ENCODE measurements at places on chromosomes 12 and 14.

- peak; percentile 72 for DNase-seq
These were observed 1.7 kb downstream of the TPCN1 start for GRCh38 chr12:113222730-113223531.

- DNase-seq: no peak
These were observed 72.4 kb upstream of the PPP2R5C start for GRCh38 chr14:101689039-101689501.

DNA sequence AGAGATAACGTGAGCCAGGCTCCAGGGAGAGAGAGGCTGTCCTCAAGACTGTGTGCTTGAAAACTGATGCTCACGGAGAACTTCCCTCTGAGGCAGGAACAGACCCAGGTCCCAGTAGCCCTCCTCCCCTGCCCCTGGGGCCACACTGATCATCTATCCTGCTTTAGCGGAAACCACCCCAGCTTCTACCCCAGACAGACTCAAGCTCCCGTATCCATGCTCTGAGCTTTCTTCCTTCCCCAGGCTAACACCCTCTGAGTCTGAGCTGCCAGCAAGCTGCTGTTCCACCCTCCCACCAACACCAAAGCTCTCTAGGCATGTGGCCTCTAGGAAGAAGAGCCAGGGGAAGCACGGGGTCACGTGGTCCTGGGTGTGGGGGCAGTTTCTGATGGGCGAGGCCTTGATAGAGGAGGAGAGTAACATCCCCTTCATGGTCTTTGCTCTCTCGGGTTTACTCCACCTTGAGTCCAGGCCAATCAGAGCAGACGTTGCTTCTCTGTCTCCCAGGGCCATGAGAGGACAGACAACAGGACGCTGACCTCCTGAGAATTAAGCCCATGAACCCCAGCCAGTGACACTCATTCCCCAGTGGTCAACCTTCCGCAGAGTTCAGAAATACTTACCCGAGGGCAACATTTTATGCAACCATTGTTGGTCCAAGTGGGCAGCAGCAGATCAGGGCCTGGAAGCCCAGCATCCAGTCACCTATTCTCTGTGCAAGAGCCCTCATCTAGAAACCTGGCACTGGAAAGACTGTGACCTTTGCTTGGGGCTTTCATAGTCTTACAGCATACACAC is 1.4 kb downstream of the PCK2 start:
- peak; percentile 69 for DNase-seq

DNA sequence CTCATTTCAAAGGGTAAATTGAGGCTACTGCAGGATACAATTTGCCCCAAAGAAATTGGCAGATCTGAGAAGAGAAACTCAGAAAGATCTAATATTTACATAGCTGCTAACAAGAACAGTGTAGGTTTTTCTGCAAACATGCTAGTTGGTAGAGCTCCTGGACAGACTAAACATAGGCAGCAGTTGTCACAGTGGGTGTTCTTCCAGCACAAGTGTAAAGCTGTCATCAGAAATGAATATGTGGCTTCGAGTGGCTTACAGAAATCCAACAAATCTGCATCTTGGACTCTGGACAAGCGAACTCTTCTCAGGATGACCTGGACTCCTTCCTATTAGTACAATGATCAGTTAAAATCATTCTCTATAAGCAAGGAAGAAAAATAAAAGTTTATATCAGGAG is 5.9 kb downstream of the CBX5 start:
- no peak for DNase-seq

GRCh38 chr12:85633491-85633890 is 202.7 kb downstream of the RASSF9 start:
- DNase-seq: no peak

DNA sequence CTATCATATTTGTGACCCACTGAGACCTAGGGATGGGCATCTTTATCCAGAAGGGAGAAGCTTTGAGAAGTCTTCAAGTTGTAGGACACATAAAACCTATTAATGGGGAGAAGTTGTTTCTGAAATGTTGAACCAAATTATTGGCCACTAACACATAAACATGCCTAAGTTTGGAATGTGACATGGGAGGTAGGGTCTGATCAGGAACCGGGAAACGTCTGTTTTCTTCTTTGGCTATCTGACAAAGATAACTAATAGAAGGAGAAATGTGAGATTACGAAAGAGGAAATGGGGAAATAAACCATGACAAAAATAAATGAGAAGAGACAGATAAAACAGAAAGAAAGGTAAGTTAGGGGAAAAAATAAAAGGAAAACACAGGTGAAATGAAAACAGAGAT is 425.2 kb downstream of the EGLN3 start:
- no peak for DNase-seq

- no peak for DNase-seq
These were observed 512.1 kb downstream of the DIO2 start for GRCh38 chr14:79699206-79699605.

- no peak for DNase-seq
These were observed 32.1 kb upstream of the CSRNP2 start for GRCh38 chr12:51115533-51115932.

- DNase-seq: no peak
These were observed 190.6 kb downstream of the SLC2A13 start for GRCh38 chr12:39915249-39915648.

- peak; percentile 85 for DNase-seq
These were observed 93.8 kb downstream of the RFLNA start for GRCh38 chr12:124388679-124389137.

GRCh38 chr12:72535212-72535990 is 263.2 kb downstream of the TRHDE start:
- no peak for DNase-seq

DNA sequence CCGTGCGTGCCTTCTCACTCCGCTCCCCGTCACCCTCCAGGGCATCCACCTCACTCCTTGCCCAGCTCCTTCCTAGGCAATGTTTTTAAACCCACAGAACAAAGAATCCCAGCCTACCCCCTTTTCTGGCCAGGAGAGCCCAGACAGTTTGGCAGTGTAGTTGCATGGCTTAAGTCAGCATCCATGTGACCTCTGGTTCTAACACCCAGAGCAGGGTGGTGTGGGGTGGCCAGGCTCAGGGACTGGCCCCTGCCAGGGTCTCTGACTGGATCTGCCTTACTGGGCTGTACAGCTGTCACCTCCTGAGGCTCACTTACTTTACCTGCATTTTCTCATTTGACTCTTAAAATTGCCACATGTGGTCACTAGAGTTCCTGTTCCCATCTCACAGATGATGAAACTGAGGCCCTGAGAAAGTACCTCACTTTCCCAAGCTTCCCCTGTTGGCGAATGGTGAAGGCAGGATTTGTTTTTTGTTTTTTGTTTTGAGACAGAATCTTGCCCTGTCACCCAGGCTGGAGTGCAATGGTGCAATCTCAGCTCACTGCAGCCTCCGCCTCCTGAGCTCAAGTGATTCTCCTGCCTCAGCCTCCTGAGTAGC is 18.3 kb downstream of the SDS start:
- DNase-seq: no peak

DNA sequence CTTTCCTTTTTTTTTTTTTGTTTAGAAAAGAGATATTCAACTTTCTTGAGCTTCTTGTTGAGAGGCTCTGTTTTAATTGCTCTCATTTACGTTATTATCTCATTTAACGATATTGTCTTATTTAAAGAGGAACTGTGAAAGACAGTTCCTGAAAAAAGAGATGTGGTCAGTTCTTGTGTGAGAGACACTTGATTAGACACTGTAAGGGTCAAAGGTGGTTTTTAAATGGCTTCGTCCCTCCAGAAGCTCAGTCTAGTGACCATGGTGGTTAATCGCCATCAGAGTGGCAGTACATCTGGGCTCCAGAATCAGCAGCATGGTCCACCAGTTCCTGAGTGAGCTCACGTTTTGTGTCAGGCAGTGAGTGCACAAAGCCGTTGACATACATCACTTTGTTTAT is 57.9 kb upstream of the KCNA5 start:
- DNase-seq: no peak

DNA sequence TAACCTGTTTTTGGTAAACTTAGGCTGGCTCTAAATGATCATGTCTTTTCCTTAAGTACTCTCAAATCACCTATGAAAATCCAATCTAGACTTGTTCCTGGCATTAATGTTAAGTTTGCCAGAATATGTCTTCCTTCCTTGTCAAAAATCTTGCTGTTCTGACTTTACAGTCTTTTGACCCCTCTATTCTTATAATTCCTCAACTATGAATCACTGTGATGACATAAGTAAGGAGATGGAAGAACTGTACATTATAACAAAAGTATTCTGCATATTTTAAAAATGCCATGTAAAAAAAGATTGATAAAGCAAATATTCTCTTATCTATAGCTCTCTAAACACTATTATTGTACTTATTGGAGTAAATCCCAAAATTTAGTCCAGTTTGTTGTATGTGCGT is 51.4 kb upstream of the BAZ1A start:
- no peak for DNase-seq

DNA sequence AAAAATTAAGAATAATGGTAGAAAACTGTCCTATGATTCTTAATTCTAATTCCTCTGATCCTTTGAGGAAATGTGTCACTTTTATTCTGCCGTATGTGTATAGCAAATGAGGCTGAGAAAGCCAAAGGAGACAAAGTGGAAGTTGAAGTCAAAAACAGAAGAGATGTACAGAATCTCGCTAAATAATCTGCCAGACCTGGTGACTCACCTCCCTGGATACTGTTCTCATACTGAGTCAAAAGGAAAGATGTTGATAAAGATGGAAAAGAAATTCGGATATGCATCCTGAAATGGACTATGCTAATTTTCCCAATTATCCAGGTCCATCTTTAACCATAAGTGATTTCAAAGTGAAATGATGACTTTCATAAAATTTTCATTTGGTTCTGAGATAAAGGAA is 92.5 kb downstream of the DUSP6 start:
- DNase-seq: no peak

- DNase-seq: no peak
These were observed 11.6 kb upstream of the UNC119B start for GRCh38 chr12:120698665-120699064.

DNA sequence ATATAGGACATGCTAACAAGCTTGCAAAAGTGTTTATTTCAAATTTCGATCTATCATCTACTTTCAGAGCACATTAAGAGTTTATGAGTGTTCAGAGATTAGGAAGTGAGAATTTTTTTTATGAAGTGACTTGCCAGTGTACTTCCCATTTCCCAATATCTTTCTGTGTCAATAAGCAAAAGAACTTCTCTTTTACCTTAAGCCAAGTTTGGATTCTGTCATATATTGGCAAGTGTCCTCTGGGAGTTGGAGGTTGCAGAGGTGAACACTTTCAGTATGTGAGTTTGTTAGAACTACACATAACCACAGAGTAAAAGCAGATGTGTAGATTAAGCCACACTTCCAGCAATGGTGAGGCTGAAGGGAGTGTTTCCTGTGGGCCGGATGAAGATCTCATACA is 16.6 kb upstream of the KLRF1 start:
- no peak for DNase-seq

GRCh38 chr12:123765504-123766035 is 3.5 kb downstream of the DNAH10 start:
- no peak for DNase-seq

GRCh38 chr12:130761537-130762318 is 45.6 kb upstream of the RIMBP2 start:
- peak; percentile 52 for DNase-seq

GRCh38 chr12:105321125-105321524 is 9.4 kb upstream of the C12orf75 start:
- DNase-seq: no peak

- DNase-seq: peak; percentile 58
These were observed 218.8 kb upstream of the BMP4 start for GRCh38 chr14:54175298-54175942.

- DNase-seq: no peak
These were observed 396.2 kb downstream of the CCDC91 start for GRCh38 chr12:28586481-28586880.

- DNase-seq: no peak
These were observed 223.8 kb downstream of the VRK1 start for GRCh38 chr14:97021001-97021400.

DNA sequence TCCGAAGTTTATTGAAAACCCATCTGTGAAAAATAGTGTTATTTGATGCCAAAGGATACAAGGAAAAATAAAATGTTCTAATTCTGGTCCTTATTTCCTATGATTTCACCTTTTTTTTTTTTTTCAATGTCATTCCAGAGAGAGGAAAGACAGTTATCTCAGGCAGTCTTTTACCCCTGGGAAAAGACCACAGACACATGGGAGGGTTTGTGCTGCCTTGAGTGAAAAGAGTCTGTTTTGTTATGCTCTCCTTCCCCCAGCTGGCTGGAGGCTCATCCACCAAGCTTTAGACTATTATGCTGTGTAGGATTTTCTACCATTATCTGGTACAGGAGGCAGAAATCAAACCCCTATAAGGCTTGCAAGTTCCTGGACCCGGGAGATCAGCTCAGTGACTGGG is 151.8 kb downstream of the CRADD start:
- DNase-seq: no peak

DNA sequence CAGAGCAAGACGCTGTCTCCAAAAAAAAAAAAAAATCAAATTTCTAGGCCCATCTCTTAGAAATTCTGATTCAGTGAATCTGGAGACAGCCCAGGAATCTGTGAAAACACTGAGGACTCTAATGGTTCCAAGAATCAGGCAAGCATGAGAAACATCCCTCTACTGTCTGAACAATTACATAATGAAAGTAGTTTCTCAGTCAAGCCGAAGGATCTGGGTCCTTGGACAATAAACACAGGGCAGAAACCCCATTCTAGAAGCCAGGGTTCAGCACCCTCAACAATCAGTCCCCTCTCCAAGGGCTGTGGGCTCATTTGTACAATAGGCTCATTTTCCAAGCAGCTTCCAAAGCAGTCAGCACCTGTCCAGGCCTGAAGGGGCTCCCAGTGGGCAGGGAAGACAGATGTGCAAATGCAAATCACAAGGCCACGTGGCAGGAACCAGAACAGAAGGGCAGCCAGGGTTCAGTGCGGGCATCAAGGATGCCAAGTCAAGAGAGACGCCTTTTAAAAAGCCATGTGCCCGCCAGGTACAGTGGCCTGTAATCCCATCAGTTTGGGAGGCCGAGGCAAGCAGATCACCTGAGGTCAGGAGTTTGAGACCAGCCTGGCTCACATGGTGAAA is 96.1 kb downstream of the KSR2 start:
- DNase-seq: no peak

GRCh38 chr12:47753021-47754001 is 5.4 kb downstream of the RAPGEF3 start:
- peak; percentile 86 for DNase-seq

DNA sequence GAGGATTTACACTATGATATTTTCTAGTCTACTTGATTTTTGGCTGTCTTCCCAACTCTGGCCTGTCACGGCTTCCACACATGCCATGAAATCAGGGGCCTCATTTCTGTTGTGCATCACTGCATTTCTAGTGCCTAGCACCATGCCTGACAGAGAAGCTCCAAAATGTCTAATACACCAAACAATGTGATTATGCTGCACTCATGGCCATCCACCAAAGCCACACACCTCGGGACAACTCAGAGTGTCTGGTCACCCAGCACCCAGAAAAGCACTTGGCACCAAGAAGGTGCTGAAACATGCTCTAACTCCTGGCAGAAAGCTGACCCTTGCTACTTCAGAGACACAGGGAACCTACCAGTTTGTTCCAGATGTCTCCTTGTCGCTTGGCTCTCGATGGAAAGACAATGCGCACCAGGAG is 11.3 kb downstream of the GCN1 start:
- no peak for DNase-seq

GRCh38 chr12:83514372-83514771 is 827.7 kb downstream of the TMTC2 start:
- DNase-seq: no peak

GRCh38 chr14:103546652-103547454 is 15.6 kb downstream of the BAG5 start:
- peak; percentile 72 for DNase-seq

Measured in left cardiac atrium (tissue), 4 donors.